Ovary (tissue), 10 donors: ENCODE measurements at places on chromosomes 11 and 22. TPM values are rescaled to one million over a fixed set of nuclear protein-coding genes. Genes with fewer than 3 reads are reported as not detected.

Gene POU2AF2
- polyA plus RNA-seq: 0.07 TPM

Gene ZNF280B
- polyA plus RNA-seq: 0.92 TPM

Gene PGM2L1
- 1.0 TPM for polyA plus RNA-seq

Gene SYCE3
- not detected for polyA plus RNA-seq

DNA sequence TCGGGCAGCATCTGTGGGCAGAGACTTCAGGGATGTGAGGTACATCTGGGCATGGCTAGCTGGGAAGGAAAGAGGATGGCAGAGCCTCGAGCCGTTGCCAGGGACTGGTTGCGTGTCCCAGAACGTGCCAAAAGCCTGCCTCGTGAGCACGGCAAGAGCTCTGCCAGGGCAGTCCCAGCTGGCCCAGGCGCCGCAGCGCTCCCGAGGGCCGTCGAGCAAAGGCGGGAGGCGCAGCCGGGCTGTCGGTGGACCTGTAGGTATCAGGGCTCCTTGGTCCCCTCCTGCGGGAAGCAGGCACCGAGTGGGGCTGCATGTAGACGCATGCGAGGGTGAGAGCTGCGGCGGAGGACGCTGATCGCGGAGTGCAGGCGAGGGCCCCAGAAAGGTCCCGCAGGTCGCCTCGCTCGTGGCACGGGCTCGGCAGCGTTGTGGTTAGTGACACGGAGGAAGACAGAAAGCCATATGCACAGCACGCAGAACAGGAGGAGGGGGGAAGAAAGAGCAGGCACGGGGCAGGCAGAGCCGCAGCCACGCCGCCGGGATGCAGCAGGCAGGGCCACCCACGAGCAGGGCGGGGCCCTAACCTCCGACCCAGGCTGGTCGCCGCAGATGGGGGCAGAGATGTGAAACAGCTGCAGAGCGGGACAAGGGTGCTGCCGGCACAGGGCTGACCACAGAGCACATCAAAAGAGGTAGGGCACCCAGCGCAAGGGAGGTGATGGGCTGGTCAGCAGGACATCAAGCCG is 18.0 kb downstream of the LSP1 start:
- DNase-seq: no peak

Gene OOSP2
- polyA plus RNA-seq: 0.59 TPM

Gene RIMBP3B
- not detected for polyA plus RNA-seq

Gene KDM4E
- polyA plus RNA-seq: not detected

Gene HSPB2
- 11.8 TPM for polyA plus RNA-seq

Gene NXPE4
- polyA plus RNA-seq: not detected

- DNase-seq: no peak
These were observed 6.3 kb upstream of the IGLL5 start for GRCh38 chr22:22881116-22882000.

DNA sequence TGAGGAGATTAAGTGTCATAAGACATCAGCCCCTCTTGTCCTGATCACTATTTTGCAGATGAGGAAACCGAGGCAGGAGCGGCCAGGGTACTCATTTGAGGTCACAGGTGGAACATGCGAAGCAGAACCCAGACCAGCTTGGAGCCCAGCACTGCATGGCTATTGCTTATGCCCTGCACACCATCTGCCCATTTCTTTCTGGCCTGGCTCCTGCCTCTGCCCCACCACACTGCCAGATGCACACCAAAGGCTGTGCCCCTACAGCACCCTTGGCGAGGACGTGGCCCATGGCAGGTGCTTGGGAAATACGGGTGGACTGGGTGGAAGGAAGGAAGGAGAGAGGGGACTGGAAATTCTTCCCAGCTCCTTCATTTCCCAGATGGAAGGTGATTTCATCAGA is 222.9 kb downstream of the CTTN start:
- no peak for DNase-seq

Gene TSSK2
- 0.05 TPM for polyA plus RNA-seq

Gene PEX16
- 30.0 TPM for polyA plus RNA-seq

Gene RHOD
- polyA plus RNA-seq: 16.1 TPM

DNA sequence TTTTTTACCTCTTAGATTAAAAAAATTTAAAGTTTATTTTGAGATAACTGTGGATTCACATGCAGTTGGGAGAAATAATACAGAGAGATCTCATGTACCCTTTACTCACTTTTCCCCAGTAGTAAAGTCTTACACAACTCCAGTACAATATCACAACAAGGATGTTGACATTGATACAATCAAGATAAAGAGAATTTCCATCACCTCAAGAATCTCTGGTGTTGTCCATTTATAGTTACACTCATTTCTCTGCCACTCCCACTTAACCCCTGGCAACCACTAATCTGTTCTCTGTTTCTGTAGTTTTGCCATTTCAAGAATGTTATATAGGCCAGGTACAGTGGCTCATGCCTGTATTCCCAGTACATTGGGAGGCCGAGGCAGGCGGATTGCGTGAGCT is 10.5 kb upstream of the ZBED5 start:
- no peak for DNase-seq

Gene ARHGEF17
- 21.0 TPM for polyA plus RNA-seq

Gene RASL10A
- 0.45 TPM for polyA plus RNA-seq

GRCh38 chr11:69654001-69654659 is 13.2 kb downstream of the CCND1 start:
- peak; percentile 28 for DNase-seq

Gene ACR
- polyA plus RNA-seq: 0.33 TPM

- DNase-seq: no peak
These were observed 33.6 kb downstream of the GALNT18 start for GRCh38 chr11:11588243-11588642.

DNA sequence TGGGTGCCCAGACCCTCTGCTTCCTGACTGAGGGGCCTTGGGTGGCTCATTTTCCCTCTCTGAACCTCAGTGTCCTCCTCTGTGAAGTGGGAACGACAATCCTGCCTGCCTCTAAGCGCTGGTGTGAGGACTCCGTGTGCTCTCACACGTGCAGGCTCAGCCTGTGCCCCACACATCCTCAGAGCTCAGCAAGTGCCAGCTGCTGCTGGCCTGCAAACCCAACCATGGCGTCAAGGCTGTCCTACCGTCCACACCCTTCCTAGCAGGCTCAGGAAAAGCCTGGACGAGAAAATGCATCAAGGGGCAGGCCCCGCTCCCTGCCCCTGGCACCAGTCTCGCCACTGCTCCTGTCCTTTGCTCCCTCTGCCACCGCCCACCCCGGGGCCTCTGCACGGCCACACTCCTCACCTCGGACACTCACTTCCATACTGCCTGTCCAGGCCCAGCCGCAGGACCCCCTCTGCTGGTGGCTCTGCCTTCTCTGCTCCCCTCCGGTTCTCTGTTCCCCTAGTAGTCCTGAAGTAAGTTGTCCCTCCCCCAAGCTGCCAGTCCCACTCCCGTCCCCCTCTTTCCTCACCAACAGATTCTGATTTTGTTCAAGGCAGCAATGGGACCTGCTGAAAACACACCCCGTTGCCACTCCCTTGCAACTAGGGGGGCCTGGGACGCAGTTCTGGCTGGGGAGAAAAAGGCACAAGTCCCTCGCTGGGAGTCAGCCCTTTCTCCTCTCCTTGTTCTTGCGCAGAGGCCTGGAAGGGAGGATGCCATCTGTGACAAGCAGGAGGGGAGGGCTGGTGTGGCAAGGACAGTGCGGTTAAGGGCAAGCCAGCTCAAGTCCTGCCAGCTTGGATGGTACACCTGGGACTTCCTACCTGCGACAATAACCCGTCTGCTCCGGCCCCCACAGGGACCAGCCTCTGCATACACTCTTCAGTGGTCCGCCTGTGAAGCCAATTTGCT is 62.2 kb downstream of the ARFGAP3 start:
- peak; percentile 33 for DNase-seq

DNA sequence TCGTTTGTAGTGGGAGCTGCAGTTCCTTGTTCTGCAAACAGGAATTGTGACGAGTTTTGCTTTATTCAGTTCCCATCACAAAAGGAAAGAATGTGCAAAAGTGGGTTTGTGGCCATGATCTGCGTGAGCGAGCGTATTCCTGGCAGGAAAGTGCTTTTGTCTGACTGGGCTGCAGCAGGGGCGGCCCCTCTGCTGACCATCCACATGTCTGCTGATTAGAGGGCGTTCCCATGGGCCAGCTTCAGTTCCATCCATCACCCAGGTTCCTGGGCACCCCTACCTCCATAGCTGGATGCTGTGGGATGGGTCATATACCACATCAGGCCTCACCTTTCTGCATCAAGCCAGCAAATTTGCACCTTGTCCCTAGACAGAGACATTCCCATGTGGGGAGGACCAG is 28.9 kb upstream of the GAL start:
- DNase-seq: no peak

DNA sequence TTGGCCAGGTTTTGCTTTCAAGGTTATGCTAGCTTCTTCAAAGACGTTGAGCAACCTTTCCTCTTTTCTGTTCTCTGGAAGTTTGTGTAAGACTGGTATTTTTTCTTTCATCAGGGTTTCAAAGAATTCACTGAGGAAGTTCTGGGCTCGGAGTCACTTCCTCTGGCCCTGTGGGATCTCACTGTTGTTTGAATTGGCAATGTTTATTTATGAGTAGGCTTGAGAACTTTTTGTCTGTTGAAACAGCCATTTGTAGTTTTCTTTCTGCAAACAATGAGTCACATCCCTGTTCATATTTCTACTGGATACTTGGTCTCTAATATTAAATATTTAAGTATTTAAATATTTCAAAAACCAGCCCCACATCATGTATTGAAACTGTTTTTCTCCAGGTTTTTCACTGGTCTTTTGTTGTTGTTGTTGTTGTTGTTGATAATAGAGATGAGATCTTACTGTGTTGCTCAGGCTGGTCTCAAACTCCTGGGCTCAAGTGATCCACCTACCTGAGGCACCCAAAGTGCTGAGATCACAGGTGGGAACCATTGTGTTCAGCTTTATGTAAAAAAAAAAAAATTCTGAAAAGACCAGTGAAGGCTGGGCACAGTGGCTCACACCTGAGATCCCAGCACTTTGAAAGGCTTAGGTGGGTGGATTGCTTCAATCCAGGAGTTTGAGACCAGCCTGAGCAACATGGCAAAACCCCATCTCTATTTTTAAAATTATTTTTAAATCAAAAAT is 26.9 kb downstream of the SUSD2 start:
- no peak for DNase-seq
